ENCODE measurements at places on chromosomes 3 and 15.

- no peak for DNase-seq
- H3K4me1 ChIP-seq: peaks cover 27% of the 10 kb centered on the region
- no peaks in the 10 kb centered on the region for H3K36me3 ChIP-seq
- H3K4me3 ChIP-seq: no peak overlapping the region
- H3K27me3 ChIP-seq: no peaks in the 10 kb centered on the region
Measured at GRCh38 chr3:73451301-73451944, 173.3 kb downstream of the PDZRN3 start.

GRCh38 chr3:85780806-85781205, 822.0 kb downstream of the CADM2 start:
- no peak overlapping the region for H3K27ac ChIP-seq
- no peak overlapping the region for H3K4me3 ChIP-seq
- DNase-seq: no peak
- H3K36me3 ChIP-seq: no peaks in the 10 kb centered on the region

GRCh38 chr3:54424292-54424691, 301.9 kb downstream of the CACNA2D3 start:
- H3K4me1 ChIP-seq: no peaks in the 10 kb centered on the region
- DNase-seq: no peak
- H3K36me3 ChIP-seq: no peaks in the 10 kb centered on the region
- no peak overlapping the region for H3K27ac ChIP-seq

DNA sequence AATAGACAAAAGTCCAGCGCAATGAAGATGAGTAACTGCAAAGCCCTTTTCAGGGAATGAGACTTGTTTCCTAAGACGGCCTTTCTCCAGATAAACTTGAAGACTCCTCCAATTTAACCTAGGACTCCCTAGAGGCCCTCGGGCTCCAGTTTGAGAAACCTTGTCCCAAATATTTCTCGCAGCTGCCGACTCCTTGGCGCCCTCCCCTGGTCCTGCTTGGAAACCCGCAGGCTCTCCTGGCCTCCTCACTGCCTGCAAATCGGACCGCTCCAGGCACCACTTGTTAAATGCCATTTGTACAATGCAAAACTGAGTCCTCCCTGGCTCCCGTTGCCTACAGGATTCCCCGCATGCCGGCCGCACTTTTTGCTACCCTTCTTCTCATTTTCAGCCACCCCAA, 36.8 kb downstream of the MUC4 start:
- H3K4me3 ChIP-seq: no peak overlapping the region
- no peaks in the 10 kb centered on the region for H3K27me3 ChIP-seq
- H3K36me3 ChIP-seq: no peaks in the 10 kb centered on the region
- DNase-seq: no peak
- no peak overlapping the region for H3K27ac ChIP-seq

- peaks cover 6% of the 10 kb centered on the region for H3K27me3 ChIP-seq
- no peaks in the 10 kb centered on the region for H3K36me3 ChIP-seq
- no peaks in the 10 kb centered on the region for H3K4me1 ChIP-seq
- no peak for DNase-seq
- H3K27ac ChIP-seq: no peak overlapping the region
Measured at GRCh38 chr3:10889206-10889960, 73.4 kb downstream of the SLC6A11 start.

DNA sequence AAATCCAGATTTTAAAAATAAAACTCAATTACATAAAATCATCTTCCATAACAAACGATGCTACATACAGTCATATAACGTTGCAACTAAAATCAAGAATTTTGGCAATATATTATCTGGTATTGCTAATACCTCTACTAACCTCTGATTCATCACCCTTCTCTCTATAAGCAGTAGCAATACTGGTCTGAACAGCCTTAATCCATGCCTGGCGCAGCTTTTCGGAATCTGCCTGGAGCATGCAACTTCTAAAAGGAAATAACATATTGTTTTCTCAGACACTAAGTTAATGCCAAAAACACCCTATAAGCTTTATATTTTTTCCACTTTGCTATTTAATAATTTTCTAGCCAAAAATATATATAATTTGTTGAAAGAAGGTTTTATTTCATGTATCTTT, 35.4 kb upstream of the XXYLT1 start:
- no peaks in the 10 kb centered on the region for H3K36me3 ChIP-seq
- no peak overlapping the region for H3K27ac ChIP-seq
- no peaks in the 10 kb centered on the region for H3K27me3 ChIP-seq
- H3K4me1 ChIP-seq: peaks cover 3% of the 10 kb centered on the region

GRCh38 chr3:95971573-95971972, 842.8 kb upstream of the EPHA6 start:
- no peaks in the 10 kb centered on the region for H3K27me3 ChIP-seq
- no peaks in the 10 kb centered on the region for H3K36me3 ChIP-seq
- no peak for DNase-seq
- H3K4me1 ChIP-seq: no peaks in the 10 kb centered on the region
- no peak overlapping the region for H3K4me3 ChIP-seq

DNA sequence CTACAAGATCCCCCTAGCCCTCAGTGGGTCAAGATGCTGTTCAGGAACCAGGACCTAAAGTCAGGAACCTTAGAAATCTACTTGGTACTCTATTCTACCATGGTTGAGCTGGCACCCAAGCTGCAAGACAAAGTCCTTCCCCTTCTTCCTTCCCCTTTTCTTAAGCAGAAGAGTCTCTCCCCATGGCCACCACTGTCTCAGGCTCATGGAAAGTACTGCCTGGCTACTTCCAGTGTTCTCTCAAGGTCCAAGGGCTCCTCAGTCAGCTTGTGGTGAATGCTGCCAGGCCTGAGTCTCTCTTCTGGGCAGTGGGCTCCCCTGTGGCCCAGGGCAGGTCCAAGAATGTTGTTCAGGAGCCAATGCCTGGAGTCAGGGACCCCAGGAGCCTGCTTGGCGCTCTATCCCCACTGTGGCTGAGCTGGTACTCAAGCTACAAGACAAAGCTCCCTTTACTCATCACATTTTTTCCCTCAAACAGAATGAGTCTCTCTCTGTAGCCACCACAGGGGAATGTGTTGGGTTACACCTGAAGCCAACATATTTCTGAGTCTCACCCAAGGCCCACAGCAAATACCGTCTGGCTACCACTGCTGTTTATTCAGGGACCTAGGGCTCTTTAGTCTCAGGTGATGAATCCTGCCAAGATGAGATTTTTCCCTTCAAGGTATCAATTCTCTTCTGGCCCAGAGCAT, 18.1 kb upstream of the SLC27A2 start:
- peaks cover 7% of the 10 kb centered on the region for H3K4me1 ChIP-seq
- no peak overlapping the region for H3K27ac ChIP-seq
- no peaks in the 10 kb centered on the region for H3K36me3 ChIP-seq
- no peak overlapping the region for H3K4me3 ChIP-seq

DNA sequence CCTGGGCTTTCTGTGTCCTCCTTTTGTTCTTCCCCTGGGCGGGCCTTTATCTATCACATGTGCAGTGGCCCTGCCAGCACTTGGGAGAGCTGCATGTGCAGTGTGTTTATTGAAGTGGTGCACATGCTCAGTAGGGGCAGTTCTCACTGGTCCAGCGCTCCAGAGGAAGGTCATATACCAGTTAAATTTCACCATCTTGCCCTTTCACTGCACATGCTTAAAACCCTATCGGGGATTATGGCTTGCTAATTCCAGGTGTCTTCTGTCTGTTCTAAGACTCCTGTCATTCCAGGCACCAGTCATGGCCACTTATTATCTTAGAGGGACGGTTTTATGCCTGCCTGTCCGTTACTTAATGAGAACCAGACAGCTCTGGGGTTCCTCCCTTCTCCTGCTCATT, 52.2 kb downstream of the ROPN1B start:
- H3K4me3 ChIP-seq: no peak overlapping the region
- no peaks in the 10 kb centered on the region for H3K36me3 ChIP-seq
- no peaks in the 10 kb centered on the region for H3K27me3 ChIP-seq
- no peaks in the 10 kb centered on the region for H3K4me1 ChIP-seq

DNA sequence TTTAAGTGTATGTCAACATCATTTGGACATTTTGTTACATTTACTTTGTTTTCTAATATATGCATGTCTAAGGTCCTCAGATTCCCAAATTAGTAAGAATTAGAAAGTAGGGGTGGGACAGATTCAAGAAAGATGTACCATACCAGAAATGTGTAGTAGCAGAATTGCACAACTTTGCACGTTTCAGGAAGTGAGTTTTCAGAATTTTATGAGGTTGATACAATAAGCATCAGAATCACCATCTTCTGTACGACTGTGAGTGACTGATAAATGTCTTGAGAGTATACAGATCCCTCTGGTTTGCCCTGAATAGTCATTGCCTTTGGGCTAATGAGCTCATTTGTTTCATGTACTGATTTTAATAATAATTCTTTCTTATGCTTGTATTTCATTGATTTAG, 9.3 kb downstream of the ARIH2 start:
- no peaks in the 10 kb centered on the region for H3K27me3 ChIP-seq
- DNase-seq: no peak
- H3K4me3 ChIP-seq: no peak overlapping the region

DNA sequence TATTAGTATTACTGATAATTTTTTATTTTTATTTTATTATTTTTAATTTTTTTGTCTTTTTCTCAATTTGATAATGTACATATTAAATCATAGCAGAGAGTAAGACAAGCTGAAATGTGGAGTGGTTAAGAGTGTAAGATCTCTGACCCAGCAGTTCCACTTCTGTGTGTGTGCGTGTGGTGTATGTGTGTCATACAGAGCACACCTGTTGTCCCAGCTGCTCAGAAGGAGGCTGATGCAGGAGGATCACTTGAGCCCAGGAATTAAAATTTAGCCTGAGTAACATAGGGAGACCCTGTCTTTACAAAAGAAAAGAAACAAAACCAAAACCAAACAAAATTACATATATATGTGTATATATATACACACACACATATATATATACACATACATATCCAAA, 1.4 kb upstream of the CIDEC start:
- H3K4me1 ChIP-seq: peaks cover 13% of the 10 kb centered on the region
- H3K4me3 ChIP-seq: no peak overlapping the region
- no peak for DNase-seq
- H3K27ac ChIP-seq: no peak overlapping the region
- H3K27me3 ChIP-seq: no peaks in the 10 kb centered on the region

- peaks cover 66% of the 10 kb centered on the region for H3K4me1 ChIP-seq
- no peaks in the 10 kb centered on the region for H3K27me3 ChIP-seq
- H3K36me3 ChIP-seq: no peaks in the 10 kb centered on the region
- no peak overlapping the region for H3K4me3 ChIP-seq
Measured at GRCh38 chr3:194874783-194875182, 189.1 kb downstream of the FAM43A start.

- no peaks in the 10 kb centered on the region for H3K27me3 ChIP-seq
- H3K4me1 ChIP-seq: peaks cover 41% of the 10 kb centered on the region
- H3K36me3 ChIP-seq: no peaks in the 10 kb centered on the region
- H3K4me3 ChIP-seq: peak overlapping the region; percentile 13
- no peak overlapping the region for H3K27ac ChIP-seq
- no peak for DNase-seq
Measured at GRCh38 chr3:114450008-114450596, 156.3 kb downstream of the TIGIT start.

DNA sequence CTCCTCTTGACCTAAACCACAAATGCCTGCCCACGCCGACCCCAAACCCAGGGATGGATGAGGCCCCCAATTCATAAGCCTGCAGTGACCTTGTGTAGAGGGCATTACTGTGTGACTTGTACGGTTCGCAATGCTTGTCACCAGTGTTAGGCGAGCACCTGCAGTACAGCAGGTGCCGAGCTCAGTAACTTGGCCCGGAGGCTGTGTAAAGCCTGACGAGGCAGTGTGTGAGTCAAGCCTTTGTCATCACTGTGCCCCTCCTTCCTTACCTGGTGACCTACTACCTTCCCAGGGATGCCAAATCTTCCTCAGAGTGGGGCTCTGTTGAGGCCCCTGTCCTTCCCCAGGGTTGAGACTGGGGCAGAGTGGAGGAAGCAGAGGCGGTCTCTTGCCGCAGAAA, 37.2 kb upstream of the TMEM115 start:
- DNase-seq: no peak
- H3K4me3 ChIP-seq: no peak overlapping the region
- H3K36me3 ChIP-seq: no peaks in the 10 kb centered on the region
- no peak overlapping the region for H3K27ac ChIP-seq
- H3K4me1 ChIP-seq: no peaks in the 10 kb centered on the region

- H3K4me1 ChIP-seq: peaks cover 31% of the 10 kb centered on the region
- peaks cover 11% of the 10 kb centered on the region for H3K36me3 ChIP-seq
- no peak overlapping the region for H3K27ac ChIP-seq
- DNase-seq: no peak
- H3K27me3 ChIP-seq: no peaks in the 10 kb centered on the region
- H3K4me3 ChIP-seq: no peak overlapping the region
Measured at GRCh38 chr3:23865595-23866396, 51.0 kb downstream of the NKIRAS1 start.

- no peaks in the 10 kb centered on the region for H3K4me1 ChIP-seq
- no peaks in the 10 kb centered on the region for H3K27me3 ChIP-seq
- H3K4me3 ChIP-seq: no peak overlapping the region
- DNase-seq: no peak
- no peaks in the 10 kb centered on the region for H3K36me3 ChIP-seq
- no peak overlapping the region for H3K27ac ChIP-seq
Measured at GRCh38 chr3:156600834-156601233, 45.9 kb upstream of the SSR3 start.

GRCh38 chr3:17544632-17545031, 197.8 kb downstream of the TBC1D5 start:
- H3K36me3 ChIP-seq: no peaks in the 10 kb centered on the region
- no peak overlapping the region for H3K4me3 ChIP-seq
- H3K27me3 ChIP-seq: no peaks in the 10 kb centered on the region
- H3K4me1 ChIP-seq: no peaks in the 10 kb centered on the region
- no peak for DNase-seq
- H3K27ac ChIP-seq: no peak overlapping the region

DNA sequence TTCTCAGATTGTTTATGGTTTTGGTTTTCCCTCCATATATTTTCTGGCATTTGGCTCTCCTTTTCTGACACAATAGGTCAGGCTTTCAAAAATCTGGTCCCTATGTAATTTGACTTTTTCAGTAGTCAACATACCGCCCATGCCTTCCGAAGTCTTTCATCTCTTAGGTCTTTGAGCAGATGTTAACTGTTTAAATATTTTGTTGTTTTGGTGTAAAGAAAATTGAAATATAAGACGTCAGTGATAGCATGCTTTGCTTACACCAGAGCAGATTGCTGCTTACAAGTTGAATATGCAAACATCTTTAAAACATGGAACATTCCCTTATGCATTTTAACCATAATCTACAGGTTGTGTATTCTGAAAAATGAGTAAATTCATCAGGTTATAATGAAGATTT, 233.0 kb downstream of the PTPRG start:
- H3K4me1 ChIP-seq: peaks cover 10% of the 10 kb centered on the region
- no peak overlapping the region for H3K27ac ChIP-seq
- H3K27me3 ChIP-seq: no peaks in the 10 kb centered on the region
- H3K4me3 ChIP-seq: no peak overlapping the region
- no peaks in the 10 kb centered on the region for H3K36me3 ChIP-seq

DNA sequence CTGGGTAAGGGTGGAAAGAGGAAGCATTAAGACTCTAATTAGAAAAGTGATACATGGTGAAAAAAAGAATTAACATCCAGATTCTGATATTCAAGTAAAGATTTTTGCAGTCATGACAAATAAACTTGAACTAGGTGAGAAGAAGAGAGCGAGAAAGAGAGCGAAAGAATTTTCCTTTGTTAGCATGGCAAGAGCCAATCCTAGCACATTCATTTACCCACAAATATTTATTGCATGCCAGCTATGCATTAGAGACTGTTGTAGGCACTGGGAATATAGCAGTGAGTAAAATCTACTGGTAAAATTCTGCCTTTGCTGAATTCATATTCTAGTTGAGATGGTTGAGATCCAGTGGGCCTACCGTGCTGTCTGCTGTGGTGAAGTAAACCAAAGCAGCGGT, 177.9 kb upstream of the DPH6 start:
- no peaks in the 10 kb centered on the region for H3K36me3 ChIP-seq
- H3K27ac ChIP-seq: no peak overlapping the region
- no peaks in the 10 kb centered on the region for H3K27me3 ChIP-seq
- no peak overlapping the region for H3K4me3 ChIP-seq
- H3K4me1 ChIP-seq: no peaks in the 10 kb centered on the region

- DNase-seq: no peak
- H3K27me3 ChIP-seq: no peaks in the 10 kb centered on the region
- H3K4me1 ChIP-seq: no peaks in the 10 kb centered on the region
- H3K27ac ChIP-seq: no peak overlapping the region
- no peaks in the 10 kb centered on the region for H3K36me3 ChIP-seq
Measured at GRCh38 chr3:359672-360071, 163.1 kb downstream of the CHL1 start.

Data from esophagus squamous epithelium (tissue), 5 donors.